Stimulated activated CD4-positive, alpha-beta T cell treated with anti-CD3 and anti-CD28 coated beads, Interleukin-1b, Interleukin-23, amount 100 ng/mL, for 1 hour (primary cell): ENCODE measurements at places on chromosomes 11 and 22.

GRCh38 chr11:65479184-65480145 lies 19.4 kb upstream of the MALAT1 start:
- no peak for DNase-seq

- DNase-seq, result no peak
These were observed 31.1 kb downstream of the UQCR10 start for GRCh38 chr22:29798318-29798717.

DNA sequence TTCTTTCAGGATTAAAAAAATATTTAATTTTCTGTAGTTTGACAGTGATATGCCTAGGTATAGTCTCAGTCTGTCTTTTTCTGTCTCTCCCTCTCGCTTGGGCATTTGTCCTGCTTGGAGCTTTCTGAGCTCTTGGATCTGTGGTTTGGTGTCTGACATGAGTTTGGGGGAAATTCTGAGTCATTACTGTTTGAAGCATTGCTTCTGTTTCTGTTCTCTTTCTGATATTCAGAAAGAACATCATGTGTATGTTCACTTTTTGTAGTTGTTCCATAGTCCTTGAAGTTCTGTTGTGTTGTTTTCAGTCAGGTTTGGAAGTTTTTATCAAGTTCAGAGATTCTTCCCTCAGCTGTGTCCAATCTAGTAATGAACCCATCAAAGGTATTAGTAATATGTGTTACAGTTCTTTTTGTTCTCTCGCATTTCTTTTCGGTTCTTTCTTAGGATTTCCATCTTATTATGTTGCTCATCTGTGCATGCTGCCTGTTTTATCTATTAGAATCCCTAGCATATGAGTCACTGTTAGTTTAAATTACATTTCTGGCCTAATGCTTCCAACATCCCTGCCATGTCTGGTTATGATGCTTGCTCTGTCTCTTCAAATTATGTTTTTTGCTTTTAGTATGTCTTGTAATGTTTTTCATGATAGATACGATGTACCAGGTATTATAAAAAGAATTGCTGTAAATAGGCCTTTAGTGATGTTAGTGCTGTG lies 48.4 kb downstream of the DDX10 start:
- no peak for DNase-seq

- DNase-seq, result no peak
These were observed 73.8 kb downstream of the C11orf58 start for GRCh38 chr11:16812274-16812673.

- no peak for DNase-seq
These were observed 27.7 kb downstream of the DGCR2 start for GRCh38 chr22:19094393-19094997.

- DNase-seq, result no peak
These were observed 28.9 kb upstream of the ACER3 start for GRCh38 chr11:76831686-76832310.

GRCh38 chr22:46043816-46044620 lies 67.1 kb upstream of the WNT7B start:
- no peak for DNase-seq

DNA sequence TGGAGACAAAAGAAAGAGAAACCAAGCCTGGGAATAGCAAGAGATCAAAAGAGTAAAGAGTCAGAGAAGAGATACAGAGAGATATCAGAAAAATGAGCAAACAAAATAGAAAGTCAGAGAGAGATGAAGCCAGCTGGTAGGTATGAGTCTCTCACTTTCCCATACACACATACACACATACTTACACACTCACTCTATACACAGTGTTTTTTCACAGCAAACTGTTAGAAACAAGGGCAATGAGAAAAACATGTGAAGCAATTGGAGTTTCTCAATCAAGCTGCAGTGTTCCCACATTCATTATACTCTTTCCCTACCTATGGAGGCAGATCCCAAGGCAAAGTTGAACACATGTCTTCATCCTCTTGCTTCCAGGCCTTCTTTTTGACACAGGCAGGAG lies 2.6 kb upstream of the NLRP10 start:
- no peak for DNase-seq

DNA sequence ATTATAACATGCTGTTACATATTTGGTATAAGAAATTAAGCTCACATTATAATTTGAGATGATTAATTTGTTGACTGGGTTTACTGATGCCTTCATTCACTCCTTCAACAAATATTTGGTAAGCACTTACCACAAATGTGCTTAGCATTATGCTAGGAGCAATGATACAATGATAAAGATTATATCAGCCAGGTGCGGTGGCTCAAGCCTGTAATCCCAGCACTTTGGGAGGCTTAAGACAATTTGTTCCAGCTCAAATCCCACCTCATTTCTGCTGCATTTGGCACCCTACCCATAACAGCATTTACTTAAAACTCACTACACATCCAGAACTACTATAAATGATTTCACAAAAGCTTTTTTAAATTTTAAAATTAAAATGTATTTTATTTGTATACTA lies 1263.6 kb upstream of the RAG2 start:
- no peak for DNase-seq

GRCh38 chr22:39738746-39739145 lies 154.8 kb downstream of the ENTHD1 start:
- no peak for DNase-seq
